Nucleus accumbens (tissue), 56 donors: ENCODE measurements at places on chromosomes 7 and 10.

DNA sequence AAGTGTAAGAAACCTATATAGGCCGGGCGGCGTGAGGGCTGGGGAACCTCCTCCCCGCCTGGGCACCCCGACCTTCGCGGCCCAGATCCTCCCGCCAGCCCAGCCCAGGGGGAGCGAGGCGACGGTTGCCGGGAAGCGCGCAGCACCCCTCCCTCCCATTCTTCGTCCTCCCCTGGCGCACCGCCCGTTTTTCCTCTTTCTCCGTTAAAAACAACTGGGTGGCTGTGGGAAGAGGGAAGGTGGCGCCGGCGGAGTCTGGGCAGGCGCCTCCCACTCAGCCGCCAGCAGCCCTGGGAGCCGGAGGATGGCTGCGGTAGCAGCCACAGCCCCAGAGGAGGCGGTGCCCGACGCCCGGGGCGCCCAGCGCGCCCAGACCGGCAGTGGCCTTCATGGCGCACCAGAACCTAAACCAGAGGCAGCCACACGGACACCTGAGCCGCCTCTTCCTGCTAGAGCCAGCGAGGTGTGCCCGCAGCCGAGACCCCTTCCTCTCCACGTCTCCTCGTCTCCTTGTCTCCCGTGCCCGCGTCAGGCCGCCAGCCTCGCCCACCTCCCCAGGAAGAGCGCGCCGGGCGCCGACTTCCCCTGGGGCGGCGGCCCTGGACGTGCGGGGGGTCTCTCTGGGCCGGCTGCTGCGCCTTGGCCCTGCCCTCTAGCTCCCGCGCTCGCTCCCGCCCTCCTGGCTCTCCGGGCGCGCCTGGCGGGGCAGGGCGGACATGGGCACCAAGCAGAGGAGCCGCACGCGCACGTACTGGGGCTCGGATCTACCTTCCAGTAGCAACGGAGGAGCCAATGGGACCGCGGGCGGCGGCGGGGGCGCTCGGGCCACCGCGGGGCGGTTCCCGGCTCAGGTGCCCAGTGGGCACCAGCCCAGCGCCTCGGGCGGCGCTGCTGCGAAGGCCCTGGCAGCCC lies 32.8 kb upstream of the SFTPD start:
- peak; percentile 32 for DNase-seq

- no peak for DNase-seq
These were observed 42.5 kb downstream of the CCDC71L start for GRCh38 chr7:106618480-106618879.

GRCh38 chr10:95756041-95756761 lies at the start of gene ENTPD1:
Gene ENTPD1 (plus strand): TSS chr10:95756163. CDS start chr10:95756240, 77 bp downstream.
- DNase-seq = peak; percentile 1

DNA sequence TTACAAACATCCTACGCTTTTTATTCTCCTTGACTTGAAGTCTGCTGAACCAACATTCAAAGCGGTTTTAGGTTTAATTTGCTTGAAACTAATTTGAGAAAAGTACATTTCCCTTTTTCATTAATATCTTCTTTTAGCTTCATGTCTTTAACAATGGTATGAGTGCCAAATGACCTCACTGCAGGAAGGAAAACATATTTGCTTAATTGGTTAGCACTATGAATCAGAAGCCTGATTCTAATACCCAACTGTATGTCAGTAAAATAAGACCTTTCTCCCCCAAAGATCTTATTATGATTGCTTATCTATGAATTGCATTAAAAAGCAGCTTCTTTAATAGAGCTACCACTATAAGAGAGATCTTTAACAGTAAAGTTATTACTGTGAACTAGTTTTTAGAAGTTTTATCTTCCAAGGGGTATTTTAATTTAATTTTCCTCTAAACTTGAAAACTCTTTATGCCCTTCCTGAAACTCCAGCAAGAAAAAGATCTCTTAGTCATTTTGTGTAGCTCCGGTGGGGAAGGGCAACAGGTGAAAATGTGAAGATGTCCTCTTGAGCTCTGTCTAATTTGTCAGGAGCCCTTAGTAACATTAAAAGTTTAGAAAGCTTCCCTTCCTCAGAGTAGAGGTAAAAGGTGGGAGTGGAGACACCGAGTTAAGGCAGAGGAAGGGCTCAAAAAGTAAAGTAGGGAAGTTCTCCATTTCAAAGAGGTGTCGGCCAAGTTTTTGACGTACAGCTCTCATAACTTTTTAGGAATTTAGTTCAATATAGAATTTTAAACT lies 6.1 kb downstream of the COL1A2 start:
- no peak for DNase-seq

DNA sequence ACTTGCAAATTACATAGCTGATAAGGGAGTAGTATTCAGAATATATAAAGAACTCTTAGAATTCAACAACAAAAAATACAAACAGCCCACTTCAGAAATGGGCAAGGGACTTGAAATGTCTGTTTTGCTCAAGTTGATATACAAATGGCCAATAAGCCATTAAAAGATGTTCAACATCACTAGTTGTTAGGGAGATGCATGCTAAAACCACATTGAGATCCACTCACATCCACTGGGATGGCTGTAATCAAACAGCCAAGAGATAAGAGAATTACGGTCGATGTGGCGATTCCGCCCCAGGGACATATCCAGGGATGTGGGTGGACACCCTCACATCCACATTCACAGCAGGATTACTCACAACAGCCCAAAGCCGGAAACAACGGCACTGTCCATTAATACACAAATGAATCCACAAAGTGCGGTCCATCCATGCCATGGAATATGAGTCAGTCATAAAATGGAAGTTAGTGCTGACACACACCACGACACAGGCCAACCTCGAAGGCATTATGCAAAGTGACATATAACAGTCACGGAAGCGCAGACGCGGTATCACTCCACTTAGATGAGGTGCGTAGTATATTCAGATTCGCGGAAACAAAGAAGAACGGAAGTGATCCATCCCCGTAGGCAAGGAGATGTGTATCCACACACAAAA lies 227.8 kb downstream of the DNAJB6 start:
- DNase-seq = no peak

- DNase-seq = peak; percentile 52
These were observed 8.7 kb downstream of the NCAPG2 start for GRCh38 chr7:158695726-158696452.

GRCh38 chr7:159121068-159121467 lies 23.6 kb downstream of the VIPR2 start:
- DNase-seq = no peak

- DNase-seq = peak; percentile 61
These were observed 166.8 kb upstream of the ASAH2 start for GRCh38 chr10:50417886-50418830.
